Breast epithelium (tissue), 4 donors: ENCODE measurements at places on chromosomes 1 and 21. TPM values are rescaled to one million over a fixed set of nuclear protein-coding genes. Genes with fewer than 3 reads are reported as not detected.

DNA sequence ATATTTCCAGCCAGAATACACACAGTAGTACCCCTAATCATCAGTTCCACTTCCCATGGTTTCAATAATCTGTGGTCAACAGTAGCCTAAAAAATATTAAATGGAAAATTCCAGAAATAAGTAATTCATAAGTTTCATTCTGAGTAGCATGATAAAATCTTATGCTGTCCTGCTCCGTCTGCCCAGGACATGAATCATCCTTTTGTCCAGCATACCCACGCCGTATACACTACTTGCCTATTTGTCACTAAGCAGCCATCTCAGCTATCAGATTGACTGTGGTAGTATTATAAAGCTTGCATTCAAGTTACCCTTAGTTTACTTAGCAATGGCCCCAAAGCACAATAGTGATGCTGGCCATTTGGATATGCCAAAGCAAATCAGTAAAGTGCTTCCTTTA lies 118.7 kb downstream of the SLC5A9 start:
- no peak for DNase-seq

- no peak for DNase-seq
Observed at GRCh38 chr1:226678701-226679100, 60.4 kb downstream of the ITPKB start.

DNA sequence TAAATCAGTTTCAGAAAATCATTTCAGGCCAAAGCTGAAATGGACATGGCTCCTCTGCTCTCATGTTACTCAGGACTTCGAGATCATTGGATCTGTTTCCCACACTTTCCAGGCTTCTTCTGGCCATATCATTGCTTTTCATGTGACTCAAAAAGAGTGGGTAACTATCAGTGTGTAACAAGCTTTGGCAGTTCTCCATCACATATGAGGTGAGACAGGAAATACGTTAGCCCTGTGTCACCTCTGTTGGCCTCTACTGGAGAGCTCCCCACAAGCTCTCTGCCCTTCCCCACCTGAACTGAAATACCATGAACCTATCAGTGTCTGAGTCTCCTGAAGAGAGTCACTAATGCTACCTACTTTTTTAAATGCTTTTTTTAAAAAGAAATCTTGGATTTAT lies 128.2 kb downstream of the LBR start:
- no peak for DNase-seq

- no peak for DNase-seq
Observed at GRCh38 chr1:200243042-200243437, 166.8 kb downstream of the ZNF281 start.

TMCO2 gene
- total RNA-seq = not detected
